ENCODE measurements at places on chromosomes 5 and 9. TPM values are rescaled to one million over a fixed set of nuclear protein-coding genes. Genes with fewer than 3 reads are reported as not detected.

- no peaks in the 10 kb centered on the region for H3K4me1 ChIP-seq
- H3K4me3 ChIP-seq = no peak overlapping the region
- no peaks in the 10 kb centered on the region for H3K36me3 ChIP-seq
These were observed 76.2 kb upstream of the HCN1 start for GRCh38 chr5:45772402-45772801.

DNA sequence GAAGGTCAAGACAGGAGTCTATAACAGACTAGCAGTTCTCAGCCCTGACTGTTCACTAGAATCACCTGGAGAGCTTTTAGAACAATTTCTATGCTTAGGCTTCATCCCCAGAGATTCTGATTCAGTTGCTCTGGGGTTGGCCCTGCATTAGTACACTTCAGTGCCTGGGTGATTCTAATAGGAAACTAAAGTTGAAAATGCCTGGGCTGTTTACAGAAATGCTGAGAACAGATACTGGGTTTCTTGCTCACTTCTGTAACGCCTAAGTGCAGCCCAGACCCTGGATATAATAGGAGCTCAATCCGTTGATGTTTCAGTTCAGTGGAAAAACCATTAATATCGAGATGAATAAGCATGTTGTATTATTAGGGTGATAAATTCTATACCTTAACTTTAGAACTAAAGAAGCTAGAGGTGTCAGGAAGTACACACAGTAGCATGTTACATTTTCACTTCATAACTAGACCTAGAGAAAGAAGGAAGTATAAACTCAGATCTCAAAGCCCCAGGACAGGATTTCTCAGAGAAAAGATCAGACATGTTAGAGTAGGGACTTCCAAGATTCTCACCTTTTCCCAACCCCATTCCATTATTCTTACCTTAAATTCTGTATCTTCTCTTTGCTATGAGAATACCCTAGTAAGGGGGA is 20.4 kb downstream of the HAVCR2 start:
- no peaks in the 10 kb centered on the region for H3K27me3 ChIP-seq
- no peak for DNase-seq
- no peak overlapping the region for H3K4me3 ChIP-seq
- H3K36me3 ChIP-seq = no peaks in the 10 kb centered on the region
- no peak overlapping the region for H3K27ac ChIP-seq

DNA sequence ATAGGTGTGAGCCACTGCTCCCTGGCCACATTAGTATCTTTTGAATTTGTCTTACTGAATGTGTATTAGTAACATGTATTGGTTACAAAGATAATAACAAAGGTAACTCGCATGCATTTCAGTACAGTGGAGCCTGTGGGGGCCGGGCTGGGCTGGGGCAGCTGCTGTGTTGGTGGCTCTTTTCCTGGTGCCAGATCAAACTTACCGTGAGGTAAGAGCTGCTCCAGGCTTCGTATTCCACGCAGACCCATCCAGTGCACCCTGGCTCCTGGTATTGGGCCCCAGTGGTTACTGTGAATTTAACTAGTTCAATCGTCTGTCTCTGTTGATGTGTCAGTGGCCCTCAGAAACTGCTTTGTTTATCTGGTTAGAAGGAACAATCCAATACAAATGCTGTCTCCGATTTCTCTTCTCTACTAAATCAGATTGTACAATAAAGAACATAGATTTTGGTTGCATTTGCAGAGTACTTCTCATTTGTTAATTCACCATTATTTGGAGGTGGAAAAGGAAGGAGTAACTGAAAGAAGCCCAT is 15.6 kb downstream of the PRRC2B start:
- peaks cover 80% of the 10 kb centered on the region for H3K4me1 ChIP-seq
- no peak overlapping the region for H3K4me3 ChIP-seq
- H3K27ac ChIP-seq = no peak overlapping the region
- DNase-seq = no peak

Gene SAXO1
- total RNA-seq = not detected

GRCh38 chr5:68288707-68289134 is 73.2 kb downstream of the PIK3R1 start:
- peak; percentile 62 for DNase-seq
- H3K36me3 ChIP-seq = peaks cover 7% of the 10 kb centered on the region
